ENCODE measurements at places on chromosomes 2 and 18.
A peak's percentile ranks its signal among the peaks of the same experiment; 100 is the strongest.

DNA sequence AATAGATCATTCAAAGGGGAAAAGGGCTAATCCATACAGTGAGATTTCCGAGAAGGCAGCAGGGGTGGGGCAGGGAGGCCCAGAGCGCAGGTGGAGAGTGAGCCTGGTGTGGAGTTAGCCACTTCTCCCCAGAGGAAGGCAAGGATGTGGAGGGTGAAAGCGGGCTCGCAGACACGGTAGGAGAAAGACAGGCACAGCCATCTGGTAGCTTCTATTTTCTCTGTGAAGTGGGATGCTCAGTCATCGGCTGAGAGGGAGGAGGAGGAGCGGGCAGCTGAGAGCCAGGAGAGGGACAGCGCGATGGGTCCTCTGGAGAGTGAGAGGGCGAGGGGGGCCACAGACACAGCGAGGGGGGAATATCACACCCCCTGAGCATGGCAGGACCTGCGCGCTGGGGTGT, 153.3 kb upstream of the NDUFV2 start:
- peaks cover 55% of the 10 kb centered on the region for H3K4me1 ChIP-seq
- peak overlapping the region; percentile 94 for H3K27ac ChIP-seq
- H3K36me3 ChIP-seq = no peaks in the 10 kb centered on the region
- peak overlapping the region; percentile 1 for H3K4me3 ChIP-seq
- H3K27me3 ChIP-seq = no peaks in the 10 kb centered on the region
- peak; percentile 61 for DNase-seq

DNA sequence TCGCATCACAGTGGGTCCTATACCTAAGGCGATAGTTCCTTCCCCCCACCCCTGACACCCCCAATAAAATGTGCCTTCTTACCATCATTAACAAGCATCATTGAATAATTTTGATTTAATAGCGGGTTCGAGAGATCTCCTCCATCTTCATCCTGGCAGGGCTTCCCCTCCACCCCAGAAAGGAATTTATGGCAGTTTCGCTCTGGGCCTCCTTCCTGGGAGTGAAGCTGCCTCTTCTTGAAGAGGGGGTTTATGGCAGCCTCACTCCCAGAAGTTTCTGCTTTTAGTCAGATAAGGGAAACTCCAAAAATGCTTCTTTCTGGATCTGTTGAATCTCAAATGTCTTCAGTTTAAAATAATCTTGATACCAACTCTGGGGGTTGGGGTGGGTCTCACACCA, 45.7 kb downstream of the RRM2 start:
- H3K36me3 ChIP-seq = peaks cover 29% of the 10 kb centered on the region
- peaks cover 18% of the 10 kb centered on the region for H3K4me1 ChIP-seq
- DNase-seq = no peak

DNA sequence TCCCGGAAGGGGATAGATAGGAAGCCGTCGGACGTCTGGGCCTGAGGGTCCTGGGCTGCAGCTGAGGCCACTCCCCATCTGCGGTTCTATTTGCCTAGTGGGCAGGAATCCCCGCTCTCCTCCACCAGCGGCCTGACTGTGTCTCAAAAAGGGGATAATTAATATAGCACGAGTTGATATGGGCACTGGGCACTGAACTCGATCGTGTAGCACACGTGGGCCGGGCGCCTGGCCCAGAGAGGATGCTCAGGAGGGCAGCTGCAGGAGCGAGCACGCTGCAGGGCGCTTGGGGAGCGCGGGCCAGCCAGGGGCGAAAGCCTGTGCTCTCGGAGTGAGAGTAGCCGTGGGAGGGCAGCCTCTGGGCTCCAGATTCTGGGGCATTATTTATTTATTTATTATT, 8.8 kb upstream of the GBX2 start:
- 0 out of 2 replicates have a peak overlapping the region, but pooled peaks have one; percentile 98 for H3K27ac ChIP-seq
- H3K4me3 ChIP-seq = no peak overlapping the region
- DNase-seq = no peak
- H3K36me3 ChIP-seq = peaks cover 12% of the 10 kb centered on the region

DNA sequence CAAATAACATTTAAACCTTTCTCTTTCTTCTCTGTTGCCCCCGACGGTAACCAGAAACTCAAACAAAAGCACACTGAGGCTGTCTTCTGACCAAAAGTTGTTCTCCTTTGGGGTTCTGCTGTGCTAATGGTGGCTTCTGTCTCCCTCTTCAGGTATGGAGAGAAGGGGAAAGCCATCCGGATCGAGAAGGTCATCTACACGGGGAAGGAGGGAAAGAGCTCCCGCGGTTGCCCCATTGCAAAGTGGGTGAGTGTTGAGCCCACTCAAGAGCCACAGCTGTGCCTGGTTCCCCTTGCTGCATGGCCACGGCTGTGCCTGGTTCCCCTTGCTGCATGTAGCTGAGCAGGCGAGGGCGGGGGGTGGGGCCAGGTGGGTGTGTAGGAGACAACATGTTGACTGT, 67.4 kb downstream of the BOLA3 start:
- DNase-seq = no peak
- H3K36me3 ChIP-seq = no peaks in the 10 kb centered on the region
- H3K27me3 ChIP-seq = no peaks in the 10 kb centered on the region
- H3K4me1 ChIP-seq = no peaks in the 10 kb centered on the region
- no peak overlapping the region for H3K4me3 ChIP-seq

DNA sequence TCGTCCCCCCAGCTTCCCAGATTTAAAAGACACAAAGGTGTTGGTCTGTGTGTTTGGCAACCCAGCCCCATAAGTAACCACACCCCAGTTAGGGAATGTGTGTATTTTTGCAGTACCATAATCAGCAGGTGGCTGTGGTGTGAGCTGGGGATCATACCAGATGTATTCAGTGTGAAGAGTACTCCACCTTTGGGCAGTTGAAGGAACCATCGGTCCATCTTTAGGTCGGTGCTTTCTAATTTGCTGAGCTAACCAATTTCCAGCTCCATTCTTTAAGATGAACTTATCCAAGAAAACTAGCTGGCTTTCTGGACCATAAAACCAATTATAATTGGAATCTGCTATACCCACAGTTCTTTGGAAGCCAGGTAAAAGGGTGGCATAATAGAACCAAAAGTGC, 3.2 kb downstream of the DSEL start:
- peaks cover 4% of the 10 kb centered on the region for H3K36me3 ChIP-seq
- H3K4me3 ChIP-seq = no peak overlapping the region
- peaks cover 7% of the 10 kb centered on the region for H3K4me1 ChIP-seq
- no peak for DNase-seq

DNA sequence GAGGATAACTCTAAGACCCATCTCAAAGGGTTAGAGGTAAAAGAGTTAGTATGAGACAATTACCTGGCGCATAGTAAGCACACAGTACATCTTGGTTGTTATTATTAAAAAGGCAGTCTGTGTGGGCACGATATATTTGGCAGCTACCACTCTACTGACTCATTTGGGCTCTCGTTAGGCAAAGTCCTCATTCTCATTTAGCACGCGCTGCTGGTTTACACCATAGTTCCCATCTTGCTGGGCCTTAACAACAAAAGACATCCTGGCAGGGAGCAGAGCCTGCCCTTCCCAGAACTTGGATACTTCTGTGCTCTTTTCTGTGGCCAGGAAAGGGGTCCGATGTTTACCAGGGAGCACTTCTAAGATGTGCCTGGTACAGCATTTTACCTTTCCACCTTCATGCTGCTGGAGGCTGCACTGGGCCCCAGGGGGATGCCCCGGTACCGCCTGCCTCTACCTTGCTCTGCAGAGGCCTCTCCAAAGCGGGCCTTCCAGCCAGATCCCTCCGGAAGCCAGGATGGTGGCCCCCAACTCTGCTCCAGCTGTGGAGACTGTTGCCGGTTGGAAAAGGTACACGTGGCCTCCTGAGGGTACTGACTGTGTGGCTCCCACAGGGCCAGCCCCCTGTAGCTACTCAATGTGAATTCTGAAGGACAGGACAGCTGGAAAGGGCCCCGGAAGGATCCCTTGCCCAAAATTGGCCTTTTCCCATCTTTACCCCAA, 15.0 kb downstream of the GLI2 start:
- peak; percentile 57 for DNase-seq
- peak overlapping the region; percentile 93 for H3K27ac ChIP-seq
- H3K4me3 ChIP-seq = no peak overlapping the region
- H3K4me1 ChIP-seq = peaks cover 73% of the 10 kb centered on the region
- no peaks in the 10 kb centered on the region for H3K27me3 ChIP-seq

DNA sequence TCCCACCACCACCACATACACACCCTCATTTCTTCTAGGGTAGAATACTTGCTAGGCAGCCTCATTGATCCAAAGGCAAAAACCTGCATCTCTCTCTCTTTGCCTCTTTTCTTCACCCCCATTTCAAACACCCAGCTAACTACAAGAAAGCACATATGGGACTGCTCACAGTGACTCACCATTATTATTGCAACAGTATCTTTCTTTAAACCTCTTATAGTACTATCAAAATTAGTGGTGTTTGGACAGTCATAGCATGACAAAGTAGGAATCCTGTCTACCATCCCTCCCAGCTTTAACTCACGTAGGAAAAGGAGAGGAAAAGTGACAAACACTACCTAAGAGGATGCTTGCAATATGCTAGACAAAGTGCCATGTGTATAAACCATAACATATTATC, 422.5 kb upstream of the CRIM1 start:
- H3K4me1 ChIP-seq = no peaks in the 10 kb centered on the region
- no peaks in the 10 kb centered on the region for H3K36me3 ChIP-seq
- no peak overlapping the region for H3K27ac ChIP-seq

DNA sequence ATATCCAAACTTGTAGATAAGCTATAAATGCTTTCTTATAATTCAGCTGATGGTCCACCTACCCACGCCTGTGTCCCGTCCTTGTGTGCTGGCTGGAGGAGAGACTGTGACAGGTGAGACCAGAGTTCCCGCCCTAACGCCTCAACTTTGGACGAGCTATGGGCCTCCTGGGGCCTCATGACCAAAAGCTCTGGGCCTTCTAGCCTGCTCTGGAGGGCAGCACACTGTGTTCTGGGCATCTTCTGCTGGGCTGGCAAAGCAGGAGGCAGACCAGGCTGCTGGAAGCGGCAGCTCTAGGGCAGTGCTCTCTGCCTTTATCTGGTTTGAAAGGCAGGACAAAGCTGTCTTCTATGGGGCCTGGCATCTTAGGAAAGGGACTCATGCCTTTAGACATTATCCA, 26.0 kb upstream of the PAX8 start:
- DNase-seq = no peak
- H3K36me3 ChIP-seq = no peaks in the 10 kb centered on the region
- H3K27me3 ChIP-seq = no peaks in the 10 kb centered on the region
- no peaks in the 10 kb centered on the region for H3K4me1 ChIP-seq
- H3K4me3 ChIP-seq = no peak overlapping the region
- H3K27ac ChIP-seq = no peak overlapping the region

DNA sequence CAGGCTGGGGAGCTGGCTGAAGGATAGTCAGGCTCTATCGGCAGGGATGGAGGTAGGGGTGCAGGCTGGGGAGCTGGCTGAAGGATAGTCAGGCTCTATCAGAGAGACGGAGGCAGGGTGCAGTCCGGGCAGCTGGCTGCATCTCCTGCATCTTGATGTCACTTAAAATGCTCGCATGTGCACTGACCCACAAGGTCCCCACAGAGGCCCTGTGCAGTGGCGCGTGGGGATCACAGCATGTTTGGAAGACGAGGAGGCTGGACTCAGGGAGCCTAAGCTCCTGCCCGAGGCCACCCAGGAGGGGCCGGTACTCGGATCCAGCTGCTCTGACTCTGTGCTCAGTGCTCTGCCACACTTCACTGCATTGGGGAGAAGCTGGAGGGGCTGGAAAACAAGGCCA, 189.0 kb upstream of the HDAC4 start:
- no peak overlapping the region for H3K27ac ChIP-seq
- no peaks in the 10 kb centered on the region for H3K36me3 ChIP-seq
- DNase-seq = no peak
- peaks cover 11% of the 10 kb centered on the region for H3K27me3 ChIP-seq

DNA sequence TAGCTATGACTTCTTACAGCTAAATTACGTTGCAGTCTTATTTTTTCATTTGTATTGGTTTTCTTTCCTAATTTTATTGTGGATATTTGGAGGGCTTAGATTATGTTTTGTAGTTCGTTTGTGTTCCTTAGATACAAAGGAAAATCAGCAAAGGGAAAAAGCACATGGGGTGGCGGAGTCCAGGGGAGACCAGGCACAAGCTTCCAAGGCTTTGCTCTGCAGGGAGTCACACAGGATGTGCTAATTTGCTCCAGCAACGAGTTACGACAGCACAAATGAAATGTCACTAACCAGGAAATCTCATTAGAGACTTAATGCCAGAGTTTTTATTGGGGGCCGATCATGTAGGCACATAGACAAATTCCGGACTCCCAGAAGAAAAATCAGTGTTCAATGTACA, 60.5 kb upstream of the CABYR start:
- H3K4me3 ChIP-seq = no peak overlapping the region
- H3K27ac ChIP-seq = no peak overlapping the region
- no peaks in the 10 kb centered on the region for H3K36me3 ChIP-seq
- no peak for DNase-seq

DNA sequence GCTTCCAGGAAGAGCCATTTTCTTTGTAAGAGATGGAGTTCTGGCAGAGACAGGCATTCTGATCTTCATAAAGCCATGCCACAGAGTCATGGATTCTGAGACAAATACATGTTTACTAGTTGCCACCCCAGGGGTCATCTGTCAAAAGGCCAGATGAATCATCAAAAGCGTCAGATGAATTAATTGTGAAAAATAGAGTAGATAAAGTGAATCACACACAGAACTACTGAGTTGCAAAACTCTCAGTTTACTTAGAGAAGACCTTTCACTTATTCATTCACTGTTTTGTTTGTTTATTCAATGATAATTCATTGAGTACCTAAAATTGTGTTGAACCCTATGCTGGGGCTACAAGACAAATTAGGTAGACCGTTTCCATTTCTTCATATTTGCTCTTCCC, 157.7 kb upstream of the SERPINE2 start:
- no peaks in the 10 kb centered on the region for H3K27me3 ChIP-seq
- H3K36me3 ChIP-seq = no peaks in the 10 kb centered on the region
- DNase-seq = no peak
- H3K4me1 ChIP-seq = no peaks in the 10 kb centered on the region

GRCh38 chr18:47274961-47275360, 23.5 kb upstream of the SKOR2 start:
- peaks cover 10% of the 10 kb centered on the region for H3K36me3 ChIP-seq
- H3K27me3 ChIP-seq = no peaks in the 10 kb centered on the region
- no peak overlapping the region for H3K27ac ChIP-seq
- no peak overlapping the region for H3K4me3 ChIP-seq

GRCh38 chr2:64699712-64700111, 46.0 kb upstream of the SERTAD2 start:
- no peaks in the 10 kb centered on the region for H3K36me3 ChIP-seq
- DNase-seq = no peak
- peaks cover 38% of the 10 kb centered on the region for H3K4me1 ChIP-seq
- no peaks in the 10 kb centered on the region for H3K27me3 ChIP-seq

- H3K27me3 ChIP-seq = no peaks in the 10 kb centered on the region
- H3K4me3 ChIP-seq = no peak overlapping the region
- H3K36me3 ChIP-seq = no peaks in the 10 kb centered on the region
- no peak overlapping the region for H3K27ac ChIP-seq
- peak; percentile 46 for DNase-seq
These were observed 6.5 kb downstream of the ACKR3 start for GRCh38 chr2:236576087-236576486.

GRCh38 chr2:84870306-84870705, 10.6 kb downstream of the TRABD2A start:
- no peak overlapping the region for H3K27ac ChIP-seq
- peaks cover 9% of the 10 kb centered on the region for H3K4me1 ChIP-seq
- no peaks in the 10 kb centered on the region for H3K27me3 ChIP-seq
- DNase-seq = no peak

- no peak overlapping the region for H3K27ac ChIP-seq
- H3K4me3 ChIP-seq = no peak overlapping the region
- H3K27me3 ChIP-seq = no peaks in the 10 kb centered on the region
- H3K4me1 ChIP-seq = peaks cover 15% of the 10 kb centered on the region
- DNase-seq = no peak
- no peaks in the 10 kb centered on the region for H3K36me3 ChIP-seq
These were observed 97.2 kb upstream of the LPIN2 start for GRCh38 chr18:3110034-3110752.
